ENCODE measurements at places on chromosomes 2 and 18.
A peak's percentile ranks its signal among the peaks of the same experiment; 100 is the strongest.

DNA sequence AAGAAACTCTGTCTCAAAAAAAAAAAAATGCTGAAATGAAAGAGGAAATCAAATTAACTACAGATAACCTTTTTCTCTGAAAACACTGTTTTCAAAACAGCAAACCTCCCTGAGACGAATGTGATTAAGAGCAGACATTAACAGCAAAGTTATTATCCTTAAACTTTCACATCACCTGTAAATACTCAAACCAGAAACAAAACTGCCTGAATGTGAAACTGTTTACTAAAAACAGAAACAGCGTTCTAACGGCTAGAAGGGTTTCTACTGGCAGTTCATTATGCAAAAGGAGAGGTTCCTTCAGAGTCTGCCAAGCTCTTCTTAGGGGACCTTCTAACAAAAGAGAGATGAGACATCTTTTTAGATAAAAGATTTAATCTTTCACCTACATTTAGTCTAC lies 45.9 kb downstream of the PNO1 start:
- DNase-seq = no peak

DNA sequence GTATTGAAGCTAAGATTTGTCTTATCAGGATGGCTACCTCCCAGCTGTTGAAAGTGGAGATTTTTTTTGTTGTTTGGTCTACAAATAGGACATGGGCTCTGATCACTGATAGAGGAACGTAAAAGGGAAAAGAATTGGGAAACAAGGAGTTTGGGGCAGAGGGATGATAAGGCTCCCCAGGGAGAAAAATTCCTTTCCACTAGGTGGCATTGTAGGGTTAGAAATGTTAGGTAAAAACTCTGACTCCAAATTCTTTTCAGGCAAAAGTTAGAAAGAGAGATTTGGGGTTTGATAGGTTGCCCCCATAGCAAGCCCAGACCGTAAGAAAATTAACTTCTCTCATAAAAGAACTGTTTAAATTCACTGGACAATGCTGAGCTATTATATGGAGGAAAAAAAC lies 19.8 kb downstream of the CMPK2 start:
- no peak for DNase-seq

DNA sequence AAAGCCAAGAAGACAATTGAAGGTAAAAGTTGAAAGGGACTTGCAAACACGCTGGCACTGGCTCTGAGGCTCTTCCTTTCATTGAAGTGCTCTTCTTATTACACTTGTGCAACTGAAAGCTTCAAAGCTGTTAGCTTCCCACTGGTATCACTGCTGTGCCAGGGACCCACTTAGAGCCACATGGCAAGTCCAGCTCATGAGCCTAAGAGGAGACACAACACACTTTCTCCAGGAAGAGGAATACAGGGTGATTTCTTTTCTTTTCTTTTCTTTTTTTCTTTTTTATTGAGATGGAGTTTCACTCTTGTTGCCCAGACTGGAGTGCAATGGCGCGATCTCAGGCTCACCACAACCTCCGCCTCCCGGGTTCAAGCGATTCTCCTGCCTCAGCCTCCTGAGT lies 218.2 kb downstream of the ATAD2B start:
- no peak for DNase-seq

GRCh38 chr2:25029183-25029554 lies 12.7 kb upstream of the EFR3B start:
- no peak for DNase-seq

DNA sequence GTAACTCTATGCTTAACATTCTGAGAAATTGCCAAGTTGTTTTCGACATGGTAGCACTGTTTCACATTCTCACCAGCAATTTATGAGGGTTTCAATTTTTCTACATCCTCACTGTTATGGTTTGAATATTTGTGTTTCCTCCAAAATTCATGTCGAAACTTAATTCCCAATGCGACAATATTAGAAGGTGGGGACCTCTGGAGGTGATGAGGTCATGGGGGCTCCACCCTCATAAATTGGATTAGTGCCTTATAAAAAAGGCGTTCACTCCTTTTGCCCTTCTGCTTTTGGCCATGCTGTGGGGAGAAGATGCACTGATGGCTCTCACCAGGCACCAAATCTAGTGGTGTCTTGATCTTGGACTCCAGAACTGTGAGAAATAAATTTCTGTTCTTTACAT lies 110.3 kb downstream of the HRH4 start:
- no peak for DNase-seq

DNA sequence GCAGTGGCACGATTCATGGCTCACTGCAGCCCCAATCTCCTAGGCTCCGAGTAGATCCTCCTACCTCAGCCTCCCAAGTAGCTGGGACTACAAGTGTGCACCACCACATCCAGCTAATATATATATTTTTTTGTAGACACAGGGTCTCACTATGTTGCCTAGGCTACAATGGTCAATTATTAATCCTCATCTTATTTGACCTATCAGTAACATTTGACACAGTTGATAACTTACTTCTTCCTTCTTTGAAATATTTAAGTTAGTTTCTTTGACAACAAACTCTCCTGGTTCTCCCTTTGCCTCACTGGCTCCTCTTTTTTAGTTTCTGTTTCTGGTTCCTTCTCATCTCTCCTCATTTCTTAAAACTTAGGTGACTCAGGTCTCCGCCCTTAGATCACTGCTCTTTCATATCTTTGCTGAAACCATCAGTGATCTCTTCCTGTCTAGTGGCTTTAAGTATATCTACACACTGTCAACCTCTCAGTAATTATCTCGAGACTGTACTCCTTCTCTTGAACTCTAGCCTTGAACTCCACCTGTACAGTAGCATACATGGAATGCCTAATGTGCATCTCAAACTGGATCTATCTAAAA lies 11.5 kb downstream of the PGAP1 start:
- no peak for DNase-seq

DNA sequence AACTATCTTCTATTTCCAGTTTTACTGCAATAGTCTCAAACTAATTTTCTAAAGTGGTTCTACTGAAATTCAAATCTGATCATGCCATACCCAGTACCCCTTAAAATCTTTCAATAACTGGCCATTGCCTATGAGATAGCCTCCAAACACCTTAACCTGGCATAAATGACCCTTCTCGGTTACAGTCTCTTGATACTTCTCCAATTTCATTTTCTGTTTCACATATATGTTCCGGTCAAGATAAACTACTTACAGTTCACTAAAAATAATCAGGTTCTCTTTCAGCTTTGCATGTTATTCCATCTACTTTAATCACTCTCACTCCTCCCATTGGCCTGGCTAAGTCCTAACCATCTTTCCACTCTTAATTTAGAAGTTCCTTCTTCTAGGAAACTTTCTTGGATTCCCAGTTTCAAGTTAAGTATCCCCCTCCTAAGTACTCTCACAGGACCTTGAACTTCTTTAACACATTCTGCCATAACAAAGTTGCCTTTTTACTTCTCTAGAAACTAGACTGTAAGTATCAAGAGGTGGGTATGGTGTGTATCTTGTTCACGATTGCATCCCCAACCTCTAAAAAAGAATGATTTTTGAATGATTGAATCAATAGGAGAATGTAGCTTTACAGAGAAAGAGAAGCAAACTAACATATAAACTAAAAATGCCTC lies 110.2 kb upstream of the RBBP8 start:
- DNase-seq = no peak

GRCh38 chr18:48802543-48803290 lies 148.0 kb downstream of the SMAD7 start:
- DNase-seq = no peak

GRCh38 chr18:37476182-37476581 lies 89.4 kb downstream of the CELF4 start:
- no peak for DNase-seq

- DNase-seq = no peak
Observed at GRCh38 chr2:101461381-101461780, 13.5 kb downstream of the RFX8 start.

DNA sequence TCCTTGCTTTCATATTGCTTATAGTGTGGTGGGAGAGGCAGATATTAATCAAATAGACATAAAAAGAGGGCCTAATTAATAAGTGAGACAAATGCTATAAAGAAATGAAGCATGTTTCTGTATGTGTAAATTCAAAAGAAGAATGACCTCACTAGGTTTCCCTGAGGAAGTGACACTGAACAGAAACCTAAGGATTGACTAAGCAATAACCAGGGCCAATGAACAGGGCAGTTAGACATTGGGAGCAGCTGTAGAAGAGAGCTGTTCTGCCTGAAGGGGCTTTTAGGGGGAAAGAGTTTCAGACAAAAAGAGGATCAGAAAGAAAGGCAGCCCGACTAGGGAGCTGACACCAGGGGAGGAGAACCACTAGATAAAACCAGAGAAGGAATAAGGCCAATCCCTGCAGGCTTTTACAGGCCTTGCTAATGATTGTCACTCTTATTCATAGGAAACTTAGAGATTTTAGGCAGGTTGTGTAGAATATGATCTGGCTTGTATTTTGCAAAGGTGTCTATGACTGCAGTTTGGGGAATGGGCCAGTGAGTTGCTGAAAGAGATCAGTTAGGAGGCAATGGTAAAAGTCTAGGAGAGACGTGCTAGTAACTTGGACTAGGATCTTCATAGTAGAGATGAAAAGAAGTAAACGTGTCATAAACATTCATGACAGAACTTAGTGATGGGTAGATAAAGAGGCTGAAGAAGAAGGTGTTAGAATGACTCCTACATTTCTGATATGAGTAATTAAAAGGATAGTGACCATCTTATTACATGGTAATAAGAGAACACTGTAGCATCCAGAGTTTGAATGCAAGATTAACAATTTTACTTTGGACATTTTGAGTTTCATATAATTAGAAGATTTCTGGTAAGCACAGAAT lies 26.8 kb upstream of the NABP1 start:
- DNase-seq = no peak

DNA sequence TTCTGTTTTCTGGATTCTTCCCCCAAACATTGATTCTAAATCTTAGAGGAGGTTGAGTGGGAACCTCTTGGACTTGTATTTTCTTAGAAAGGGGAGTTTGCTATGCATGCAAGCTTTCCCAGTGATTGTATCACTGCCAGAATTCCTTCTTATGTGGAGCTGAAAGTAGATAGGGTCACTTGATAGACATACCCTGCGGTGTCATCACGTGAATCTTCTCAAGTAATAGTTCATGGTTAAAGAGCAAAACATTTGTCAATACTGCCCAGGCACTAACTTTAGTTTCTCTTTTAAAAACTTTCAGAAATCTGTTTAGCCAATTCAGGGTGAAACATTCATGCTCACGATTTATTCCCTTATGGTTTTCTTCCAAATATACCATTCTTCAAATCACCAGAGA lies 6.4 kb downstream of the PMAIP1 start:
- DNase-seq = no peak

DNA sequence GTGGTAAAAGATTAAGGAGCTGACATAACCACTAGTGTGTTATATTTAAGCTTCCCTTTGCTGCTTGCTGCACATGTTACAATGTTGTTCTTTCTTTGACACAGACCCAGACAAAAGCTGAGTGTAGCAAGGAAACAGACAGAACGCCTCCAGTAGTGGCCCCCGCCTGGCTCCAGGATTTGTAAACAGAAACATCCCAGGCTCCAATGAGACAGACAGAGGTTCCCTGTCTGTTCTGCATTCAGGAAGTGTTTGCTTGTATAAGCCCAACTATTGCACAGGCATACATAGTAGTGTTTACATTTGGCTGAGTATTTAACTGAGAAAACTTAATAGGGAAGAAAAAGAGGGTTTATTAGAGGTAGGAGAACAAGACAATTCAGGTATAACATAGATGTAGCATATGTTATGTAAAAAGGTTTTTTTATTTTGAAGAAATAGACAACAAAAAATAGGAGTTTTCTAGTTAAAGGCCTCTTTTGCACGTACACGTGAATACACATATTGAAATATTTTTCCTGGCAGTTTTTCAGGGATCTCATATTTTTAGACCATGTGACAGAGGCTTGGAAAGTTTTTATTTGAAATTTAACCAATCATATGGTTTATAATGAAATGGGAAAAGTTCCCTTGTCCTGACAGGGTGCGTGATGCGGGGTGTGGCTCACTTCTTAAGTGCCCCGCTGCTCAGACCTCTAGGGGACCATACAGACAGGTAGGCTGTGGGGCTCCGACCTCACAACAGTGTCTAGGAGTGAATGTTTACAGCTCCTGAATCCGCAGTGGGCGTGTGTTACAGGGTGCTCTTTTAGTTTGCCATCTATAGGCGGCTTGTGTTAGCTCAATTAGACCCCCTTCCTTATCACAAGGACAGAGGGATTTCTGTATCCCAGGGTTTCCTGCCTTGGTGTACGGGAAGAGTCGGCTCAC lies 118.4 kb downstream of the BMPR2 start:
- peak; percentile 40 for DNase-seq

DNA sequence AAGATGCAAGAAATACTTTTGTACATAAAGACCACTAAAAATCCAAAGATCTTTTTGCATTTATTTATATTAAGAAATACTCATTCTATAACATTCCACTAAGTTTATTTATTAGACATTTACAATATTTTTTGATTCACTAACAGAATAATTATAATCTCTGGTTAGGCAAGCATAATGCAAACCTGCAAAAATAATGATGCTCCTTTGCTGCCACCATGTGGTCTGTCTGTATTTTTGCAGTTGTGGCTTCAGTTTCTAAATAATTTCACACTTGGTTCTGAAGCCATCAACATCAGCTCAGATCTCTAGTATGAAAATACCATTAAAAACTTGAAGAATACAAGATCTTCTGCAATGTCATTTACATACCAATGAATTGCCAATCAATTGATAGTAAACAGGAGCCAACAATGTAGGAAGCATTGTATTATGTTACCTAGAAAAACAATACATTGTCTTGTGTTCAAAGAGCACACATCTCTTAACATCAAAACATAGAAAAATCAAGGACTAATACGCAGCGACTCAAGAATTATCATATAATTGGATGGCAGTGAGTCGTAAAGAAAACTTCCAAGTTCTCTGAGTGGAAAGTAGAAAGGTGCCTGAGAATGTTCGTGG lies 28.8 kb upstream of the WDR75 start:
- peak; percentile 81 for DNase-seq

DNA sequence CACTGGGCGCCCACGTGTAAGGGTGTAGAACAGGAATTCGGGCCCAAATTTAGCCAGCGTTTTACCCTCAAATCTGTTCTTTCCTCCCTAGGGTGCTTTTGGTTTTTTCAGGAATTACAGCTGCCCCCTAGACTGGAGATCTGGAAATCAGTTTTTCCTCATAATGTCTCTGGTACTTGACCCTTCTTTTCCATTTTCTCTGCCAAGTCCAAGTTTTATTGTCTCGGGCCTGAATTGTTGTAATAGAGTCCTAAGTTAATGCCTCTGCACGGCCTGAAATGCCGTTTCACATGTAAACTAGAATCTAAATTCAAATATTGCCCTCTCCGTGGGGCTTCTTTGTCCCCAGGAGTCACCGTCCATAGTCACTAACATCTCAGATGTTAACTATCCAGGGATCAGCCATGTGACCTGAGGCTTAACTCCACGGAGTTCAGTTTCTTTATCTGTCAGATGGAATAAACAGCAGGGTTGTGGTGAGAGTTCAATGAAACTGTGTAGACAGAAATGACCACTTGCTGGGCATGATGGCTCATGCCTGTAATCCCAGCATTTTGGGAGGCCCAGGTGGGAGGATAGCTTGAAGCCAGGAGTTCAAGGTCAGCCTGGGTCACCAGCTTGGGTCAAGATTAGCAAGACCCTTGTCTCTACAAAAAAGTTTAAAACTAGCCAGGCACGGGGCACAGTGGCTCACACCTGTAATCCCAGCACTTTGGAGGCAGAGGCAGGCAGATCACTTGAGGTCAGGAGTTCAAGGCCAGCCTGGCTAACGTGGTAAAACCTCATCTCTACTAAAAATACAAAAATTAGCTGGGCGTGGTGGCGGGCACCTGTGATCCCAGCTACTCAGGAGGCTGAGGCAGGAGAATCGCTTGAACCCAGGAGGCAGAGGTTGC lies 12.7 kb upstream of the CABLES1 start:
- no peak for DNase-seq

- DNase-seq = no peak
Observed at GRCh38 chr2:8848328-8849100, 11.1 kb upstream of the KIDINS220 start.
